Activated CD4-positive, alpha-beta T cell treated with anti-CD3 and anti-CD28 coated beads for 36 hours (primary cell): ENCODE measurements at places on chromosomes 3 and 15. TPM values are rescaled to one million over a fixed set of nuclear protein-coding genes. Genes with fewer than 3 reads are reported as not detected.

DNA sequence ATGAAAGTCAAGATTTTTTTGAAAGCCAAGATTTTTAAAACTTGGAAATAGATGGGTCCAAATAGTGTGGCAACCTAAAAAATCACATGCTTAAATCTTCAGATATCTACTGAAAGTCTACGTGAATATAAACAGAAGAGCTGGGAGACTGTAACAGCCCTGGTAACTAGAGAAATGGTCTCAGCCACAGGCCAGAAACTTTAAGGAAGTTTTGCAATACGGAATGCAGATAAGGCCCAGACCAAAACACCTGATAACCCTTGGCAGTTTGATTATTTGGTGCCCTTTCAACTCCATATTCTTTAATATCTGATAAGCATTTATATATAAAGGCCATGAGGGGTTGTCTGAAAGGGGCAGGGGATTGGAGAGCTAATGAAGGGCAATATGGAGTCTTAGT, 537.3 kb upstream of the TGFBR2 start:
- DNase-seq = no peak

GRCh38 chr3:113285226-113285625, 73.9 kb downstream of the BOC start:
- no peak for DNase-seq

DNA sequence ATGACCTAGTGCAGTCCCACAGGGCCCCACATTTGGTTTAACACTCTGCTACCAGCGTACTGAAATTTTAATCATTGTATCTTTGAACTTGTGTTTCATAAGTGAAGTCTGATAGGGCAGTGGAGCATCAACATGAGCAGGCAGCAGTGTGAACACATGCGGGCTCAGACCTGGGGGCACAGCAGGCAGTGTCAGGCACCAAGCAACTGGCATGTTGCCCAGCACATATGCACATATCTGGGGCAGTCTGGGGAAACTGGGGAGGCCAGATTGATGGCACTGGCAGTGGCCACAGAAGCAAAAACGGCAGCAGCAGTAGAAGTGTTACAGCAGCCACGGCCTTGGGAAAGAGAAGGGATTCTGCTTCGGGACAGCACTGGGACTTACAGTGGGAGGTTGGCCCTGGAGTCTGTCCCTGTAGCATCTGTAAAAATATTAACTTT, 353.9 kb upstream of the KCNMB2 start:
- DNase-seq = no peak

DNA sequence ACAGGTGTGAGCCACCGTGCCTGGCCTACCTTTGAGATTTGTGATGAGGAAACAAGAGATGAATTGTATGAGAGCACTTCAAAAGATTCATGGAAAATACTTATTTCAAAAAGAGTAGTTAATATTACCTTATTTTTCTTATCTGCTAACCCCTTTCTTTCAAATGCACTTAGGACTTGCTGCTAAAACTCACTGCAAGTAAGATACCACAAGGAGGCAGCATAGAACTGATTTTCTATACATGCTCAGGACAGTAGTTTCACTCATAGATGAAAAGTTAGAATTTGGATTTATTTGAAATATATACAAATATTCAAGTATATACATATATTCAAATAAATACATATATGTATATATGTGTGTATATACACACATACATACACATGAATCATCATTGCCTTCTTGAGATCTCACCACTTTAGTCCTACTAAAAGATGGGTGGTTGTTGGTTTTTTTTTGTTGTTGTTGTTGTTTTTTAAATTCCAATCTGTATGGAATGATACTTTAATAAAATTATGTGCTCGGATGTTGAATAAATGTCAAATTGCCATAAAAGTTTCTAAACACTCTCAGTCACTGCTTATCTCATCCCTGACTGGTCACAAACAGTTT, 2.4 kb downstream of the CCNDBP1 start:
- no peak for DNase-seq

DNA sequence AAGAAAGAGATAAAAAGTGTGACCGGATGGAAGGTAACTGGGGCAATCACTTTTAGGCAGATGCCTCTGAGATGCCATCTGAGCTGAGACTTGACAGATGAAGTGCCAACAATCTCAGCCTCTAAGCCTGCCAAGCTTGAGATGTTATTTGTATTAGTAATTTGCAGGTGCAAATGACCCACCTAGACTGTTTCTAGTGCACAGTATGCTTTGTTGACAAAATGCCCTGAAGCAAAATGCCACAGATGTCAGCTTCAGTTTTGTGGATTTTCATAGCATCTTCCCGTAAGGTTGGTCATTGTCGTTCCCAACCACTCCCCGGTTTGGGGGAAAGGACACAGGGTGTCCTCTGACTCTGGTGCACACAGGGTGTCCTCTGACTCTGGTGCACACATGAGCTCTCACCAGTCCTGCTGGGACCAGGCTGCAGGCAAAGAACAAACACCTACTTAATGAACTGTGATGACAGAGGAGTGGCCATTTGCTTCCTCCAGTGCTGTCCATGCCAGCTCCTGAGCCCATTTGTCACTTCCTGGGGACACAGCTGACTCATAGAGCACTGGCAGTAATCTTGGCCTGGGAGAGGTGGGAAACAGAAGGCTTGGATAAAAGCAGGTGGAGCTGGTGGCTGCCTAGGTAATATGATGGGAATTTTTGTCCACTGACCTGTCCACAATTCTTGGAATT, 16.7 kb upstream of the PPP1R2 start:
- no peak for DNase-seq

DNA sequence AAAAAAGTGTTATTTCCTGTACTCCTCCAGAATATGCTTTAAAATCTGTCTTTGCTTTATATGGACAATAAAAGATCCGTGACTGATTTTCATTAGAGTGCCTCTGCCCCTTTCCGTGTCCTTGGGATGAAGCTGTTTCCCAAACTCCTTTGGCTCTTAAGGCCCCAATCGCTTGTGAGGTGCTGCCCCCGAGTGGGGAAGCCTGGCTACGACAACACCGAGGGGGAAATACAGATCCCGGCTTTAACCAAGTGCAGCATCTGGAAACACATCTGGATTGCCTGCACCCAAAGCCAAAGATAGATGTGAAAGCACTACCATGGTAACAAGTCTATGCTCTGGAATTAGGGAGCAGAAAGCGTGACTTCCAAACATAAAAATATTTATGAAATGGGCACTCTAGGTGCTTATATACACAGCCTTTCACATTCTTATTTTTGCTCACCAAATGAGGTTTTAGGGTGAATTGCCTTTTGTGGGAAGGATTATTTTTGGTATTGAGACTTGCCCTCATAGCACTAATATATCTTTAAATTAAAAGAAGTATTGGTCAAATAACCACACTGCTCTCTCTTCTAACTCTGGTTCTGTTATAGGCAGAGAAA, 40.6 kb upstream of the ADCY5 start:
- peak; percentile 72 for DNase-seq

- no peak for DNase-seq
These were observed 80.6 kb downstream of the FBXL22 start for GRCh38 chr15:63677778-63678177.

Gene ADGRG7
- total RNA-seq = not detected

DNA sequence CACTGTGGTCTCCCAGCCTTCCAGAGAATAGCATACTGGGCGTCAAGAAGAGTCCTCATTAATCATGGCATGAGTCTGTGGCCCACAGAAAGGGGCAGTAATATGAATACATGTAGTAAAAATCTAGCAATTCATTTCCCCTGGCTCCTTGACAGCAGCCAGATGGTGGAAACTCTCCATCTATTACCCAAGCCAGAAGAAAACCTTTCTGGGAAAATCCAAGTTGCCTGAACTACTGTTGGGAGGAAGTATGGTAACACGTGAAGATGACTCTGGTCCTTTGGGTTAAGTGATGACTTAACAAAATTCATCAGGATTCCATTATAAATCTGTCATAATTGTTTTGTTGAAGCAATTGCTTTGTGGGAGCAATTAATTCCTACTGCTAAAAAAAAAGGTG, 530.5 kb downstream of the FHIT start:
- no peak for DNase-seq

DNA sequence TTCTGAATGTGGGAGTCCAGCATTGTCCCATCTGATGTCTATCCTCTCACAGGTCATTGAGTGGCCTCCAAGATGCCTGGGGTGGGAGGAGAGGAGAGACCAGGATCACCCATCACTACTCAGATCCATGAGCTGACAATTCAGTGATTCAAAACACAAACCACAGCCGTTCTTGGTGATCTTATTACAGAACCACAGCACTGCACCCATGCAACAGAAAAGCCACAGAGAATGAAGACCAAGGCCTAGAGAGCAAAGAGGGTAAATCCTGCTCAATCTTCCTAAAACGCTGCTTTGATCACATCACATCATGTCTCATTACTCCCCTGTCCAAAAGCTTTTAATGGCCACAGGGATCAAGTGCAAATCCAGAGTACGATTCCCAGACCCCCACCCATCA, 23.5 kb downstream of the ANP32A start:
- peak; percentile 57 for DNase-seq

DNA sequence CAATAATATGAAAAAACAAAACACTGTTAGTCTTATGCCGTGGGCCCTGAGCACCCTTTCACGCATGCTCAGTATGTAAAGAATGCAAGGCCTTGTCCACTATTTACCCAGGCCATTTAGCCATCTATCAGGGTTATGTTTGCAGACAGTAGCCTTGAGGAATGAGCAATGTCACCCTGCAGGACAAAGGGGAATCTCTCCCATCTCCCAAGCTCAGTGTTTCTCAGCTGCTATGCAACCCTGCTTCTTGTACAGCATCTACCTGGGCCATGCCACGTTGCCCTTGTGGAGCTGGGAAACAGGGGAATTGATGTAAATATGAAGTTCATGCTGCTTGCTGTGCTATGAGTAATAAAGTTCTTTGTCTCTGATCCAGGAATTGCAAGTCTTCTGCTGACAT, 51.5 kb upstream of the SLCO2A1 start:
- no peak for DNase-seq

GRCh38 chr3:158520433-158520832, 50.6 kb upstream of the MLF1 start:
- DNase-seq = no peak

Gene SCG5
- 1.2 TPM for total RNA-seq

Gene RPP25
- total RNA-seq = 5.4 TPM
